ENCODE measurements at places on chromosomes 5 and 9.
A peak's percentile ranks its signal among the peaks of the same experiment; 100 is the strongest.

DNA sequence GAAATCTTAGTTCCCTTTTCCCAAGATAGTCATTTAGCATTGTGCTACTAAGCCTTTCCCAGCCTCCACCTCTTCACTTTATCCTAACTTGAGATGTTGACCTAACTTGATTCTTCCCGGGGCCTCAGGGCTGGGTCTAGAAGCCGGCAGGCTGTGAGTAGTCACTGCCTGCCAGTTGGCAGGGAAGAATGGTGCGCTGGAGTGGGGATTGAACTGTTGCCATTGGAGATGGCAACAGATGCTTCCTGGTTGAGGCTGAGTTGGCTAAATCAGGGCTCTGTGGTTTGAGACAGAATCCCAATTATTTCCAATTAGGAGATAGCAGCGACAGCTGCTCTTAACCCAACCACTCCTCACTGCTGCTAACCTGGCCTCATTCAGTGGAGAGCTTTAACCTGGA lies 343.1 kb downstream of the BRINP1 start:
- no peak for DNase-seq

- no peak for DNase-seq
Measured at GRCh38 chr5:32018476-32019436, 155.4 kb downstream of the GOLPH3 start.

DNA sequence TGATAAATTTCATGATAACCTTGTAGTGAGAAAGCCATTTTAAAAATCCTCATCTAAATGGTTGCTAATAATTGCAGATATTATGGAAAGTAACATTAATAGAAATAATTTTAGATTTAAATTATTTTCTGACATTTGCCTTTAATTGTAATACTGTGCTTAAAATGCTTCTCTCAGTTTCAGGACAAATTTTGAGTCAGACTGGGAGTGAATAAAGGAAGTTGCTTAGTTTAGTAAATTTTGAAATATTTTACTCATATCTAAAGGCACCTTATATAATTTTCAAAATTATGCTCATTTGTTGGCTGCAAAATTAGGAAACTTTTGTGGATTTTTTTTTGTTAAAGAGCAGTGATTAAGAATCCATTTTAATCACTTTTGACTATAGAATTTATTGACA lies 93.8 kb downstream of the CSNK1G3 start:
- DNase-seq: no peak

GRCh38 chr9:81787747-81788632 lies 98.6 kb upstream of the TLE1 start:
- DNase-seq: peak; percentile 17

DNA sequence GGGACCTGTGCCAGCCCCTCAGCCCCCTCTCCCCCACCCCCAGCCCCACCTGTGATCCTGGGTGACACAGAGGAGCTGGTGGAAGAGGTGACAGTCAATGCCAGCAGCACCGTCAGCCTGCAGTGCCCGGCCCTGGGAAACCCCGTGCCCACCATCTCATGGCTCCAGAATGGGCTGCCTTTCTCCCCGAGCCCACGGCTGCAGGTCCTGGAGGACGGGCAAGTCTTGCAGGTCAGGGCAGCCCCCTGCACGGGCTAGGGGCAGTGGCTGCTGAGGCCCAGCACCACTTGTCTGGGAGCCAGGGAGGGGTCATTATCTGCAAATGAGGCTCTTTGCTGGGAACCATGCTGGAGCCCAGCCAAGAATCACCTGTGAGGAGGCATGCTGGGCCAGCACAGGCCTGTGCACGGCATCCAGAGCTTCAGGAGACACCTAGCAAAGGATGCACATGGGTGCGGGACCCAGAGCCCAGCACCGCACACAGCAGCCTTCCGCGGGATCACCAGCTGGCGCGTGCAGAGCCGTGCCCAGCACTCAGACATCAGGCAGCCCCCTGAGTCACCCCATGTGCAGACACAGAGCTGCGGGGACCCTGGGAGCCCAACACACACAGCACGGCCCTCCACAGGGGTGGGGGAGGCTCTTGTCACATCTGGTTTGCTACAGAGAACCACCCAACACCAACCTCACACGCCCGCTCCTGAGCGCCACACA lies 62.0 kb upstream of the ASS1 start:
- no peak for DNase-seq

DNA sequence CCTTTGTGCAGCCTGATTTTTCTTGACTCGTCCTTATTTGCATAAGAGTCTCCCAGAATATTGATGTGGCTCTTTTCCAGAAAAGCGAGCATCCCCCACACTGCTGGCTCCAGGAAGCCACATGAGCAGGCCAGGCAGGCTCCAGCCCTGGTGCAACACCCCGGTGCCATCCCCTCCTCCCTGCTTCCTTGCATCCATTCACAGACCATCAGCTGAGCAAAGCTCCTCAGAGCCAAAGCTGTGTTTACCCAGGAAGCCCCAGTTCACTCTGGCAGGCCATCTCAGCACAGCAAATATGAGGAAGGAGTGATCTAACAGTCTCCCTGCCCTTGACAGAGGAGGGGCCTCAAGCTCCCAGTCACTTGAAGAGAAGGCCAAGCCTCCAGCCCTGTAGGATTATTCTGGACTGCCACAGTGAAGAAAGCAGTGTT lies 34.4 kb downstream of the INSYN2B start:
- peak; percentile 81 for DNase-seq

DNA sequence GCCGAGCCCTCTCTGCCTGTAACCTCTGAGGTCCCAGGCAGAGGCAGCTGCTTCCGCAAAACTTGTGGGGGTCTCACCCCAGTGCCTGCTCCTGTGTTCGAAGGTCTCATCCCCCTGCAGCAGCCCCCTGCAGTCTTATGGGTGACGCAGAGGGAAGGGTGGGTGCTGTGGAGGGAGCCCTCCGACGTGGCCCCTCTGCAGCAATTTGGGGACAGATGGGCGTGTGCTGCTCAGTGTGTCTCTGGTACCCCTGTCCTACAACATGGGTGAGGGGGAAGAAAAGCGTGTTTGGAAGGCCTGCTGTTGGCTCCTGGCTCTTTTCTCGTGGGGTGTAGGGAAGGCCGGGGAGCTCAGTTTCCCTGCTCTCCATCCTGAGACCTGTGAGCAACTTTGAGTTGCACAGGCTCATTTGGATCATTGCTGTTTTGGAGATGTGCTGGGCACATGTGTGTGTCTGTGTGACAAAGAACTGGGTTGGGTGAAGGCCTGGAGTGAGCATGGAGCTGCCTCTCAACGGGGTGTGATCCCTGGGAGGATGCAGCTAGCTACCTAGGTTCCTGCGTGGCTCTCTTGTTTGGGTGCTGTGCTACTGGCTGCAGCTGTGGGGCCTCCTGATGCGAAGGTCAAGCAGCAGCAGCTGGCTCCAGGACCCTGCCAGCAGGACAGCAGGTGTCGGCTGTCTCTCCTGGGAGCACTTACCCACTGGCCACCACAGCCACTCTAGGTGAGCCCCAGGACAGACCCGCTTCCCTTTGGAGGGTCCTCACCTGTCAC lies 179.6 kb upstream of the PITX1 start:
- no peak for DNase-seq

- no peak for DNase-seq
Measured at GRCh38 chr5:1302258-1302657, 7.4 kb upstream of the TERT start.

- DNase-seq: no peak
Measured at GRCh38 chr9:14373336-14373666, 59.4 kb upstream of the NFIB start.

GRCh38 chr9:268616-269015 lies 54.0 kb downstream of the DOCK8 start:
- no peak for DNase-seq

DNA sequence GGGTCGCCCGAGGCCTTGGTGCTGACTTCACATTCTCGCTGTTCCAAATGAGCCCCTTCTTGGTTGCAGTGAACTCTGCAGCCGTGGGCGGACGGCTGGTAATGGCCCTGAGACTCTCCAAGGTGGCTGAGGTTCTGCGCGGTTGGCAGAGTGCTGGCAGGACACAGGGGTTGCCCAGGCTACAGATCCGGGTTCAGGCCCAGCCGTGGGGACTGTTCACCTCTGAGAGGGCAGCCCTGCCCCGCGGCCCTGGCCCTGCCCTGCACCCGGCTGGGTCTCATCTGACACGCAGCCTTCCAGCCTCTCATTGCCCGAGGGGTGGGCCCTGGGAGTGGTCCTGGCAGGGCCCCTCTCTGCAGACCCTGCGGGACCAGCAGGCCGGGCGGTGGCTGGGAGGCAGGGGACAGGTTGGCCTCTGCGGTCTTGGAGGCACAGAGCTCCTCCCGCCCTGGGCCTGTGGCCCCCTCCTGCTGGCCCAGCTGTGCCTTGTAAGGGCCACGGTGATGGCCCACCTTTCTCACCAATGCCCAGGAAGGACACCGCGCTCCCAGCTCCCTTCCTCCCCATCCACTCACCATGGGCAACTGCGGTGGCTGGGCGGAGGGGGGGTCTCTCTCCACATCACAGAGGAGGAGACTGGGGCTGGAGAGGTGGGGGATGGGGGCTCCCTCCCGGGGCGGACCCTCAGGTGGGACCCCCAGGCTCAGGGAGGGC lies 51.6 kb downstream of the AHRR start:
- no peak for DNase-seq

DNA sequence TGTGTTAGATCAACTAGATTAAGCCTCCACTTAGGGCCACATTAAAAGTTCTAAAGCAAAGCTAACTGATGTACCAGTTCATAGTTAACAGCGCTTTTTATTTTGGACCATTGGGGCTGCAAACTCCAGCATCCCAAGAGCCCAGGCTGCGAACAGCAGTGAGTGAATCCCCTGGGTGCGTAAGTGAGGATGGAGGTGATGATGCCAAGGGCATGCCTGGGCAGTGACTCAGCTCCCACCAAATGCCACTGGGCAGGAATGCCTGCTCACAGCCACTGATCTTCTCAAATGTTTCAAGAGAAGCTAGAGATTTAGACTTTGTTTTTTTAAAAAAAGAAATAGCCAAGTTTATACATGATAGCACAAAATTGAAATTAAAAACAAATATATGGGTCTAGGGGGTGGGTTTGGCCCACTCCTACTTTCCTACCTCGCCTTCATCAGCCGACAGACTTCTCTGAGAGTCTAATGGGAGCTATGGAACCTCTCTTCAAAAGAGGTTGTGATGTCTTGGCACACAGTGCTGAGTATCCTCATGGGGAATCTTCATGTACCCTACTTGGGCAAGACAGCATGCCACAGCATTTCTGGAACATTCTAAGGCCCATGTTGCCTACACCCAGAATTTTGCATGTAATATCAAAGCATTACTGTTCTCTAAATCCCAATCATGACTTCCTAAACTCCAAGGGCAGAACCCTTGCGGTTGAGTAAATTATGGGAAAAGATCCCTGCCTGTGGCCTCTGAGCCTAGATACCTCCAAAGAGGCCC lies 398.1 kb downstream of the EBF1 start:
- no peak for DNase-seq

- DNase-seq: no peak
Measured at GRCh38 chr5:14110196-14110595, 32.9 kb upstream of the TRIO start.

DNA sequence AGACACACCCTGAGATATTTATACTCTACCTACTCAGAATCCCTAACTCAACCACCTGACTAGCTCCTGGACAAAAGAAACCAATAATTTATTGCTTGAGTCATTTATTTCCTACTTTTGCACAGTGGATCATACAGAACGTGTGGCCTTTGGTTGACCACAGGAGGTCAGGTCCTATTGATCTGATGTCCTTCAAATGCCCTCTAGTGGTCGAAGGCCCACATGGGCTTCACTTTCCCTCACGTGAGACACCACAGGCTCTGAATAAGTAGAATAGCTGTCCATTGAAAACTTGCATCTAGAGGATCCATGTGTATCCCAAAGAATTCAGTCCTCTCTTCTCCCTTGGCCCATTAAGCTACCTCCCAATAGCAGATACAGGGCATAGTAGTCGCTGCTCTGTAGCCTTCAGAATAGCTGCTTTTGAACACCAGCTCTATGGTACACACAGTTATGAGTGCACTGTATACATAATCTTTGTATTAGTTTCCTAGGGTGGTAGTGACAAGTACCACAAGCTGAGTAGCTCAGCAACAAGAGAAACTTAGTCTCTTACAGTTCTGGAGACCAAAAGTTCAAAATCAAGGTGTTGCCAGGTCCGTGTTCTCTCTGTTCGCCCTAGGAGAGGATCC lies 177.6 kb upstream of the SMARCA2 start:
- DNase-seq: no peak
